ENCODE measurements at places on chromosomes 2 and 18.

DNA sequence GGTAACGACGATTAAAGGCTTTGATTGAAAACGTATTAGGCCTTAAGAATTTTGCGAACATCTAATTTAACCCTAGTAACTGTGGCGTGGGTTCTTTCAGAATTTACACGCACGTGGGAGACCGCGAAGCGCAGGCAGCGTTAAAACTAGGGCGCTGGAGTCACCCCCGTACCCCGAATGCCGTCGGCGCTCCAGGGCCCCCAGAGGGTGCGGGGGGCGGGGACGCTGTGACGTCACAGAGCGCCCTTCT, 673 bp upstream of the SMCHD1 start:
- peak; percentile 71 for DNase-seq

DNA sequence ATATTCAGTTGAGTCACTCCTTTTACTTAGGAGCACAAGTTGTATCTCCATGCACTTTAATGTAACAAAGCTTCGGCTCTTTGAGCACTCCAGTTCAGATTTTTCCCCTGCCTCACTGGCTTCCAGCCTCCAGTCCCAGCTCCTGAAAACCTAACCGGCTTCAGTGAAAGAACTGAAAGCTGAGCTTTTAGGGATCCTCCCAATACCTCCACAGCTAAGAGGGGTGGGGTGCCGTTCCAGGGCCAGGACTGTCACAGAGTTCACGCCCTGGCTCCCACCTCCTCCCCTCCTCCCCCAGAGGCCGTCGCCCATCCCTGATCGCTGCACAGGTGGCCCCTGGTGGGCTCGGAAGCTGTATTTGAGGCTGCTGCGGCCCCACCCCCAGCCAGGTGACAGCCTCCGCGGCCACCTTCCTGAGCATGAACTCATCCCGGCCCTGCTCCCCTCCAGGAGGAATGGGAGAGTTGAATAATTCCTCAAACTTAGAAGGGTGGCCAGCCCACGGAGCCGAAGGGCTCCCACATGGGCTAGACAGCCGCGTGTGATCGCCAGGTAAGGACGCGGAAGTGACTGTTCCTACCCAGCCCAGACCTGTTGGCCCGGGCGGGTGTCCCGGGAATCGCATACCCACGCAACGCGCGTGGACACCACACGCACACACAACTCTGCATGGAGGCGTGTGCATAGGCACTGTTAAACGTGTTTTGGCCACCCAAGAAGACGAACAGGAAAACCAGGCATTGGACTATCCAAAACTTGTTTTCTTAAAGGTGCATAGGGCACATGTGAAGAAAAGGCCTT, 1.8 kb downstream of the MYO5B start:
- DNase-seq: no peak

DNA sequence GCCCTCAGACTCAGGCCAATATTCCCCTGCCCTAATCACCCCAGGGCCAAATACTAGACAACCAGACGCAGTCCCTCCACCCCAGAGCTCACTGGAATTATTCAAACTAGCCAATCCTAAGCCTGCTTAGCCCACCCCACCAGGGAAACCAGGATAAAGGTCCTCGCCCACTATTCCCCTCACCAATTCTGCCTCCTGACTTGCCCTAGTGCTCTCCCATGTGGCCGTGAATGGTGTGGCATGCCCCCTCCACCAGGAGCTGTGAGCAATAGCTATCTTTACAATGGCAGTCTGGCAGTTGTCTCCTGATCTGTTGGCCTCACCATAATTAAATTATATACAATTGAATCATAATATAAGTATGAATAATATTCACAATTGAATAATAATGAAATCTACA, 42.3 kb downstream of the FAM124B start:
- DNase-seq: peak; percentile 10

GRCh38 chr2:134443814-134444480, 190.1 kb downstream of the MGAT5 start:
- DNase-seq: no peak

GRCh38 chr2:54422072-54422581, 34.0 kb upstream of the SPTBN1 start:
- peak; percentile 51 for DNase-seq

GRCh38 chr2:149375801-149376361, 45.5 kb downstream of the LYPD6 start:
- no peak for DNase-seq

GRCh38 chr2:183068561-183068960, 10.0 kb upstream of the DUSP19 start:
- no peak for DNase-seq

DNA sequence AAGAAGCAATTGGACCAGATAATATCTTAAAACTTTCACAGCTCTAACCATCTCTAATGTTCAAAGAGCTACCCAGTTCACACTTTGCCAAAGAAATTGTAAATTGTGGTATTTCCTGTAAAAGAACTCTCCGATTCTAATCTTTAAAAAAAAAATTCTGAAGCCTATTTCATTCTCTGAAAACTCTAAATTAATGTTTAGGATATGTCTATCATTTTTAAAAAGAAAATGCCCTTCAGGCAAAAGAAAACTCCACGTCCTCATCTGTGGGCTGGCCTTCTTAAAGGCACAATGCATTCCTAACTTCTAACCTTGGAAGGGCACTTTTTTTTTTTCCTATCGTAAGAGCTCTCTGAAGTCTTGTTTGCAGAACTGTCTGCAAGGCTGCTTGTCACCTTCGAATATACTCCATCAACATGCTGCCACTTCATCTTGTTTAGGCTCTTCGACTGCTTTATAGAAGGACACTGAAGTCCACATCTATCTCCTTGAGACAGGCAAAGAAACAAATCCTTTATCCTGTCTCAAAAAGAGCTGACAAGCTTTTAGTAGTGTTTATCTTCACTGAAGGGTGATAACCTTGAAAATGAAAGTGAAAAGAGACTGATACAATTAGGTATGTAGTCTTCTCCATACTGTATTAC, 124.3 kb upstream of the SLC39A10 start:
- no peak for DNase-seq

GRCh38 chr18:27005589-27005988, 140.1 kb upstream of the AQP4 start:
- no peak for DNase-seq

DNA sequence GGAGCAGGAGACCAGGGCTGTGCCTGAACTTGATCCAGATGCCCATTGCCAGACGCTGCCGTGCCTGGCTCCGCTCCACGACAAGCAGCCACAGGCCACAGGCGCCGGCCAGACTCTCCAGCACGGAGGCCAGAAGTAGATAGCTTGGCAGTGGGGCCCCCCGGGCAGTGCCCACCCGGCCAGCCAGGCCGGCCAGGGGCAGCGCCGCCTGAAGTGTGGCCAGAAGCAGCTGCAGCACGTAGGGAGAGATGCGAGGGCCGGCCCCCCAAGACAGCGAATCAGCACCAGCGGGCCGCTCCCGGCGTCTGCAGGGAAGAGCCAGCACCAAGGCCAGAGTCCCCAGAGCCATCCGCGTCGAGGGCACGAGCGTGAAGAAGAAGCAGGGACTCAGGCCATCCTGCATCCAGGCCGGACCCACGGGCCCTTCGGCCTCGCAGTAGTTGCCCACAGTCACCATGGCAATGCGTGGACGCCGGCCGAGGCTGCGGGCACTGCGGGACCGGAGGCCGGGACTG, 484 bp downstream of the ABCB6 start:
- DNase-seq: no peak

DNA sequence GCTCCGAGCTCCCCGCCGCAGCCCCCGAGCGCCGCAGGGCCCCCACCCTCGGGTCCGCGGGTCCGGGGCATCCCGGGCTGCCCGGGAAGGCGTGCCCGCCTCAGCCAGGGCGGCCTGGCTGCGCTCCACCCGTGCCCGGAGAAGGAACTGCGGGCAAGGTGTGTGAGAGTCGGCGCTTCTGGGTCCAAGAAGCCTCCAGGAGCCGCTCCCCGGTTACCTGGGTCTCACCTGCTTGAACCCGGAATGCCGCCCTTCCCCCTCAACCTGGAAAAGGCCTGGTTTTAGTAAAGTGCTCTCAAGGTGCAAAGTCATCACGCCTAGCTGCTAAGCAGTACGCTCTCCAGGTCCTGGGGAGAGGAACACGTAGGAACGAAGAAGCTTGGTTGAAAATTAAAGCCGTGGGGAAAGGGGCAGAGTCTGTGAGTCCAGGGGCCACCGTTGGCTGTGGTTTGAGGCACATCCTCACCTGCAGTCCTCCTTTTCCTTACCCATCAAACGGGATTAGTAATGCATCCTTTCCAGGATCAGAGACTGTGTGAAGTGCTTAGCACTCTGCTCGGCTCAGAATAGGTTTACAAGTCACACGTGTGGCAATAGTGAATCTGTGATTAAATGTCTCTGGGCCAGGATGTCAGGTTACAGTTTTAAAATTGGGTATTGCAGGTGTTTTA, 1.2 kb downstream of the ASAP2 start:
- DNase-seq: peak; percentile 8

GRCh38 chr2:2472044-2472443, 141.0 kb upstream of the MYT1L start:
- no peak for DNase-seq

DNA sequence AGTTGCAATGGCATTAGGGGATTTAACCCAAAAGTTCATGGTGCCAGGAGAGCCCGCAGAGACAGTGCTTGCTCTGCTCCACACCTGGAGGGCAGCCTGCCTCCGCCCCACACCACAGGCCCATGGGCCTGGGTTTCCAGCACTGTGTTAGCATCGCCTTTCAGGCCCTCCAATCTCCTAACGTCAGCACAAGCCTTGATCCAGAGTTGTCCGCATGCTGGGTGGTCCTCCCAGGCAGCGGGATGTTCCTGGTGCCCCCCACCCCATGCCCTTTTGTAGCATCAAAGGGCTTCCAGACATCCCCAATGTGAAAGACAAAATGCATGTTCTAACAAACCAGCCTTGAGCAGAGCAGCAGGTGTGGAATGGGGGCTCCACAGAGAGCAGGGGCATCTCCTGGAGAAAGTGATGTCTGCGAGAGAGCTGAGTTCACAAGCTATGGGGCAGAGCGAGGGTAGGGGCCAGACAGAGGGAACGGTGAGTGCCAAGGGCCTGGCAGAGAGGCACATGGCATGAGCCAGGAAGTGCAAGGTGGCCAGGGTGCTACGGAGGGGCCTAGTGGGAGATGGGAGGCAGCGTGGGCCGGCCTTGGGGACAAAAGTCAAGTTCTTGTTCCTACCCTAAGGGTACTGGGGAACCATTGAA, 119.2 kb downstream of the CYP26B1 start:
- no peak for DNase-seq

- DNase-seq: no peak
Observed at GRCh38 chr18:10518595-10519255, 7.1 kb upstream of the NAPG start.

GRCh38 chr2:236658974-236659757, 89.5 kb downstream of the ACKR3 start:
- DNase-seq: no peak

DNA sequence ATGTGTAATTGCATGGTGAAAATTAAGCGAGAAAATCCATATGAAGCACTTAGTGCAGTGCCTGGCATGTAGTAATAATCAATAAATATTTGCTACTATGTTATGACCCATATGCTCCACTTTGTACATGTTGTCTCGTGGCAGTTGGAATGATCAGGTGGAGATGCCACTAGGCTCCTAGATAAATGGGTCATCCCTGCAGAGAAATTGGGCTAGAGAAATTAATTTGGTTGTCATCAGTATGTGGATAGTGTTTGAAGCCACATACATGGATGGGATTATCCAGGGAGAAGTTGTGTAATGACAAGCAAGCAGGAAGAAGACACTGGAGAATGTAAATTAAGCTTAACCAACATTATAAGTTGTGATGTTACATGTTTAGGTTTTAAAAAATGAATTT, 33.0 kb downstream of the ACYP2 start:
- DNase-seq: no peak

GRCh38 chr2:112645310-112646101, at the start of gene SLC20A1:
Gene SLC20A1 (plus strand): TSS chr2:112645939. CDS start chr2:112646829, 890 bp downstream.
- DNase-seq: peak; percentile 100

- no peak for DNase-seq
Observed at GRCh38 chr2:183219888-183220287, 95.6 kb downstream of the NUP35 start.

GRCh38 chr2:241083091-241083415, 19.0 kb downstream of the MTERF4 start:
- no peak for DNase-seq

DNA sequence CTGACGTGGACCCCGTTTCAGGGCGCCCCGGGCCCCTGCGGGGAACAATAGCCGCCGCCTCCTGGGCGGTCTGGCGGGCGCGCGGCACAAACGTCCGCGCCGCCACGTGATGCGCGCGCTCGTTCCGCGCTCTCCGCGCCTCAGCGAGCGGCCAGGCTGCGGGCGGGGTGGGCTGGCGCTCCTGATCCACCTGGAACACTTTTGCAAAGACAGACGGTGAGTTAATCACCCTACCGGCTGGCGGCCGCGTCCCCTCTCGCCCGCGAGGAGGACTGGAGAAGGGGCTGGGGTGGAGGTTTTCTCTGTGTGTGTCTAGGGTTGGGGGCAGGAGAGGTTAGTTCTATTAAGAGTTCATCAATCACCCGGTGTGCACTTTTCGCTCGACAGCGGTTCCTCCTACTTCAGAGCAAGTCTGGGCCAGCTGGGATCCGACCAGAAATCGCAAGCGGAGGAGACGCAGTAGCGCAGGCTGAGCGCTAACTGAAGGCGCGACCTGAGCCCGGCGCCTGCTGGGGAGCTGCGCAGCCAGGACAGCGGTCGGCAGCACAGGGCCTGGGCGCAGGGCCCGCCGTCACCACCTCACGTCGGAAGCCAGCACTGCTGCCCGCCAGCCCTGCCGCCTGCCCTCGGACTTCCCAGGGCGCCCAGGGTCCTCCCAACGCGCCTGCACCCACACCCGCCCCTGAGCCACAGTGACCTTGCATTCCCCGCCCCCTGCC, 10.3 kb upstream of the HOXD1 start:
- DNase-seq: no peak

DNA sequence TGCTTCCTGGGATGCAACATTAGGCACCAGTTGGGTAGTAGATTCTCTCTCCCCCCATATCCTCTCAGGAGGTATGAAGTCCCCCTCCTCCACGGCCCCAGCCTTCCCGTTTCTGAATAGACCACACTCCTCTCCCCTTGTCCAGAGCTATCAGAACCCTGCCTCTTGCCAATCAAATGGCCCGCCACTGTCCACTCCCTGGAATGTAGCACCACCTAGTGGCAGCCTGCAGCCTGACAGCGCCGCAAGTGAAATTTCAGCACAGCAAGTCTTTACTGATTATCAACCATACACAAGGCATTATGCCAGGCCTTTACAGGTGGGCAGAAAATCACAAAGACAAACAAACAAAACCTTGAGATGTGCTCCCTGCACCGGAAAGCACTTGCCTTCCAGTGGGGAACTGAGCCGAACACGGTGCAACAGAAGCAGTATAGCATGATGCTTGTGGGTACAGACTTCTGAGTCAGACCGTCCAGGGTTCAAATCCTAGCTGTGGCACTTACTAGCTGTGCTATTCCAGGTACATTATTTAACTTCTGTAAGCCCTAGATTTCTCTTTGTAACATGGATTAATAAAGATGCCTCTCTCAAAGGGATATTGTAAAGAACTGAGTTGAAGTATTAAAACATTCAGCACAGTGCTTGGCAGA, 174.0 kb downstream of the SMAD2 start:
- DNase-seq: peak; percentile 64

DNA sequence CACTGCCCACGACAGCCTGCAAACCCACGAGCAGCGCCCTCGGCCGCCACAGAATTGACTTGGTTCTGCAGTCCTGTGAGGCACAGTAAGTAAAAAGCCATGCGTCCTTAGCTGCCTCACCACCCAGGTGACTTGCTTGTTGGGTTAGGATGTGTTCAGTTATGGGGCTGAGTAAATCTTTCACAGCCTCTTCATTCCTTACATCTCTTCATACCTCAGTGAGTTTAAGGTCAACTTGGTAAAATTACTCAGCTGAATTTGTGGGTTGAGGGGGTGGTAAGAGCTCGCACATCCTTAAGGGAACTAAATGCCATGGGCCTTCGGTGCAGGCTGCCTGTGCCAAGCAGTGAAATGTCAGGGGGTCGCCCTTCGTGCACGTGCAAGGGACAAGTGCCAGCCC, 165.2 kb upstream of the ALKAL2 start:
- DNase-seq: no peak

GRCh38 chr2:237674731-237675276, 47.4 kb downstream of the LRRFIP1 start:
- peak; percentile 73 for DNase-seq

All from activated T-cell treated with anti-CD3 and anti-CD28 coated beads, Interleukin-2, amount 50 U/mL, for 72 hours (primary cell).